Ovary (tissue), 10 donors: ENCODE measurements at places on chromosomes 11 and 22.

DNA sequence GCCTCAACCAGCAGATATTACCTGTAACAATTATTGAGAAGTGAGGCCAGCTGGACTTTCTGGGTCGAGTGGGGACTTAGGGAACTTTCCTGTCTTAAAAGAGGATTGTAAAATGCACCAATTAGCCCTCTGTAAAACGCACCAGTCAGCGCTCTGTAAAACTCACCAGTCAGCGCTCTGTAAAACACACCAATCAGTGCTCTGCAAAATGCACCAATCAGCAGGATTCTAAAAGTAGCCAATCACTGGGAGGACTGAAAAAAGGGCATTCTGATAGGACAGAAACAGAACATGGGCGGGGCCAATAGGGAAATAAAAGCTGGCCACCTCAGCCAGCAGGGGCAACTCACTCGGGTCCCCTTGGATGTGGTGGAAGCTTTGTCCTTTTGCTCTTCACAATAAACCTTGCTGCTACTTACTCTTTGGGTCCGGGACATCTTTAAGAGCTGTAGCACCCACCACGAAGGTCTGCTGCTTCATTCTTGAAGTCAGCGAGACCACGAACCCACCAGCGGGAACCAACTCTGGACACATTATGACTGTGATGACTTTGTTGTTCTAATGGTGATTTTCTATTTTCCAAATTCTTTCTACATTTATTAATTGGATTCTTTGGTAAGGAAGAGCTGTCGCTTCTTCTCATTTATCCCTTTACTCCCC, 40.2 kb upstream of the FGF3 start:
- no peak for DNase-seq

DNA sequence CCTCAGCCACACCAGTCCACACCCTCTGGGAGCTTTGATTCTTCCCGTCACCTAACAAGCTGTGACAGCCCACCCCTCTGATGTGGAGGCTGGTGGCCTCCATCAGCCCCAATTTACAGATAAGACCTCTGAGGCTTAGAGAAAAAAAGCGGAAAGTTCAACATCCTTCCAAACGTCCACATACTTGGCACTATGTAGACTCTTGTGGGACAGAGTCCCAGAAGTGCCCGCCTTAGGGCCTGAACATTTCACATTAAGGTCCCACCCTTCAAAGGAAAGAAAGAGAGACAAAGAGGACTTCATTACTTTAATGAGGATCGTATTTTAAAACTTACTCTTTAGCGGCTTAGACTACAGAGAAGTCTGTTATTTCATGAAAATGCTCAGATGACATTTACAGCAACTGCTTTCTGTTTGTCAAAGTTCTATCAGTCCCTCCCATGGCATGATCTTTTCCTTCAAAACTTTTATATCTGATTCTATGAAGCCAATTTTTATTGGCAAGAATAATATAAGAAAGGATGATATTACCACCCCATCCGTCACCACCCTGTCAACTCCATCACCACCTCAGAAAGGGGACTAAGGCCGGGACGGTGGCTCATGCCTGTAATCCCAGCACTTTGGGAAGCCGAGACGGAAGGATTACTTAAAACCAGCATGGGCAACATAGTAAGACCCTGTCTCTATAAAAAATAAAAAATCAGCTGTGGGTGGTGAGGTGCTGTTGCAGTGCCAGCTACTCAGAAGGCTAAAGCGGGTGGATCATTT, 15.7 kb upstream of the SCGB1A1 start:
- DNase-seq, result no peak

- DNase-seq, result no peak
Measured at GRCh38 chr22:47029244-47030074, 267.0 kb downstream of the TBC1D22A start.

- DNase-seq, result peak; percentile 92
Measured at GRCh38 chr11:46238078-46238966, 39.1 kb upstream of the CREB3L1 start.

DNA sequence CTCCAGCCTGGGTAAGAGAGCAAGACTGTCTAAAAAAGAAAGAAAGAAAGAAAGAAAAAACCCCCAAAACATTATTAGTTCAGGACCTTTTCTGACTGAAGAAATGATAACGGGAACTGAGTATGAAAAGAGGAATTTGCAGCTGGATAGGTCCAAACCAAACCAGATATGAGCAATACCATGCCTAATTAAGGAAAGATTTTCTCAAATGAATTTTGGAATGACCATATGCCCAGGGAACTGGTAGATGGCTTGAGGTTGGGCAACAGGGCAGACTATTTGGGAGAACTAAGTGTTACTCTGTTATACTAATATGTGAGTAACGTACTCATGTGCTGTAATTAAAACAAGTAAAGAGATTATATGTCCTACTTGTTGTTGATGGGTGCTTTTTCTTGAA, 186.1 kb downstream of the TMEM135 start:
- no peak for DNase-seq

GRCh38 chr11:109706945-109707344, 285.0 kb downstream of the C11orf87 start:
- no peak for DNase-seq

DNA sequence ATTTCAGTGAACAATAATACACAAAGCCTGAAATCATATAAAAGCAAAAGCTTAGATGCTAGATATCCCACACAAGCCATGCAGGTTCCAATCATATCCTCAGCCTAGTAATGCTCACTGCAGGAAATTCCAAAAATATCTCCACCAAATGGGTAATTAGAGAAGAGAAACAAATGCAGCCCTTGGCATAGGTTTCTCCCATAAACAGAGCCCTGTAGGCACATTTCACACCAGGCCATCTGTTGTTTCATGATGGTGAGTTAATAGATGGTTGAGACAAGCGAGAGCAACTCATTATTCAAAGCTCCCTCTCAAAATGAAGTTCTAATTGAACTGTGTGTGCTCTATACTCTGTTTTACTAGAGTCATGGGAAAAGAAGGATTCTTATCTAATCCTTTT, 154.6 kb upstream of the TRPC6 start:
- no peak for DNase-seq
